ENCODE measurements at places on chromosomes 6 and 20.

DNA sequence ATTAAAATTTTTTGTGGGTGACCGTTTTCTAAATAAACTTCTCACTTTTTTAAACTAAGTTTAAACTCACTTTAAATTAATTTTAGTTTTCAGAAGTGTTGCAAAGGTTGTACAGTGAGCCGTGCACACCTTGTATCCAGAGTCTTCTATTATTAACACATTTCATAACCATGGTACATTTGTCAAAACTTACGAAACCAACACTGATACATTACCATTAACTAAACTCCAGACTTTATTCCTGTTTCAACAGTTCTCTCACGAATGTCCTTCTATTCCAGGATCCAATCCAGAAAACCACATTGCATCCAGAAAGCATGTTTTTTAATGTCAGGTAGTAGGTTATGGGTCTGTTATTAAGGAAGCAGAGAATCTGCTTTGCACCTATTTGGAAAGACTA lies 319.9 kb downstream of the CBLN4 start:
- no peak for DNase-seq

- DNase-seq, result peak; percentile 48
Observed at GRCh38 chr20:25867776-25868649, 171.4 kb upstream of the ZNF337 start.

DNA sequence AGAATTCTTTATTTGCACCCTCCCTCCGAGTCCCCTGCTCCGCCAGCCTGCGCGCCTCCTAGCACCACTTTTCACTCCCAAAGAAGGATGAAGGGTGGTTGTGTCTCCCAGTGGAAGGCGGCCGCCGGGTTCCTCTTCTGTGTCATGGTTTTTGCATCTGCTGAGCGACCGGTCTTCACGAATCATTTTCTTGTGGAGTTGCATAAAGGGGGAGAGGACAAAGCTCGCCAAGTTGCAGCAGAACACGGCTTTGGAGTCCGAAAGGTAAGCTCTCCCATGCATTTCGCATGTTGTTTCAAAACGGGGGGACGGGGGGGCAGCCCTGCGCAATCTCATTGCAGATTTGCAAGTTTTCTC lies 357 bp downstream of the PCSK2 start:
- DNase-seq, result no peak

GRCh38 chr6:168494726-168495125 lies 53.7 kb downstream of the SMOC2 start:
- no peak for DNase-seq

DNA sequence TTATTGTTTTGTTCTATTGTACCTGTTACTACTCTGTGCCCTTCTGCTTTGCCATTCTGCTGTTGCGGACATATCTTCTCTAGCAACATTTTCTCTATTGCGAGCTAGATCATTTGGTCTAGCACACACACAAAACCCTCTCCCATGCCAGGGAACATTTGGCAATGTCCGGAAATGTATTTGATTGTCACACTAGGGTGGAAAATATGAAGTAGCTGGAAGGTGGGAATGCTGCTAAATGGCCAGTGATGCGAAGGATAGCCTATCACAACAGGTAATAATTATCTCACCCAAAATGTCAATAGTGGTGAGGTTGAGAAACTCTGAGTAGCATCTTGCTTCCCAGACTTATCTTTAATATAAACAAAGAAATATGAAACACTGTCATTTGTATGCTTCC lies 331.9 kb downstream of the HTR1B start:
- DNase-seq, result no peak

DNA sequence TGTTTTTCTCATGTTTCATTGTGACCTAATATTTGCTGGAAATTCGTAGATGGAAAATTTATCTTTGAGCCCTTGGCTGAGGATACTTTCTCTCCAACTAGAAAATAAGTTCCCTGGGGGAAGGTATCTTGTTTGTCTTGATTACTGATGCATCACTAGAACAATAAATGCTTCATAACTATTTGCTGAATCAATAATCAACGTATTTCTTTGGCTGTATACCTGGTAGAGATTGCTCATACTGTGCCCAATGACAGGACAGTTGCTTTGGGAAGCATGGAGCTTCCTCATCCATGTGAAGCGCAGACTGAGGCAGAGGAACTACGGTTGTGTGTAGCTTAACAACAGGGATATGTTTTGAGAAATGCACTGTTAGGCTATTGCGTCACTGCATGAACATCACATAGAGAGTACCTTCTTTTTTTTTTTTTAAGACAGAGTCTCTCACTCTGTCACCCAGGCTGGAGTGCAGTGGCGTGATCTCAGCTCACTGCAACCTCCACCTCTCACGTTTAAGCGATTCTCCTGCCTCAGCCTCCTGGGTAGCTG lies 34.2 kb upstream of the RPN2 start:
- DNase-seq, result no peak

GRCh38 chr20:23344336-23344735 lies 6.3 kb upstream of the NXT1 start:
- DNase-seq, result no peak

DNA sequence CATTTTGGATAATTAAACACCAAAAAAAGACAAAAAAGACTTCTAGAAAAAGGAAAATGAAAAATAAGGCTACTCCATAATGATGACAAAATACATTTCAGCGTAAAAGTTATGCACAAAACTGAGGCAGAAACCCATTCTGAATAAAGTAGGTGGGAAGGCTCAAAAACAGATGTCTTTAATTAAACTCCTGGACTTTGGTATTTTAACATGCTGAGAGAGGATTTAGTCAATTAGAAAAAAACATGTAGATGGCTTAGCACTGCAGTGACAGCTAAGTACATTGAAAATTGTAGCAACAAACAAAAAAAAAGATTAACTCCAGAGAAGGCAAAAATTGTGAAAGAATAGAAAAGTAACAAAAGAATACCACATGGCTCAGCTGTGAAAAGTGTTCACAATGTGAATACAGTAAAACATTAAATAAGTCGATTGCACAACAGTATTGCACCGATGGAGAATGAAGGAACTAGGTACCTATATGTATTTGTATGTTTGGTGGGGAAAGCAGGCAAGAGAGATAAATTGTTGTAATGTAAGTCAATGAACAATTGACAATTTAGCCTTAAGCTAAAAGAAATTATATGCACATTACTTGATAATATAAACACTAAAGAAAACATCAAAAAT lies 59.5 kb downstream of the TBC1D32 start:
- no peak for DNase-seq

DNA sequence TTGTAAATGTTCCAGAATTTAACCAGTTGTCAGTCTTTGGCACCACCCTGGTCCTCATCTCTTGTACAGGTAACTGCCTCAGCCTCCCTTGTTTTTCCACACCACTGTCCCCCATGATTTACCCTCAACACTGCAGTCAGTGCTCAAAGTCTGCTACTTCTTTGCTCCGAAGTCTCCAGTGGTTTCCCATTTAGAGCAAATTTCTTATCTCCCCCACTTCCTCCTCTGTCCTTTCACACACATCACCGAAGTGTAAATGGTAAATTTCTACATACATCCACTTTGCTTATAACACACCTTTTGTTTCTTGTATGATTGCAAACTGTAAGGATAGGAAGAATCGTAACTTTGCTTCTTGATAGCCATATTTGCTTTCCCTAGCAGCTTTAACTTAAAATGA lies 115.3 kb downstream of the JARID2 start:
- no peak for DNase-seq

DNA sequence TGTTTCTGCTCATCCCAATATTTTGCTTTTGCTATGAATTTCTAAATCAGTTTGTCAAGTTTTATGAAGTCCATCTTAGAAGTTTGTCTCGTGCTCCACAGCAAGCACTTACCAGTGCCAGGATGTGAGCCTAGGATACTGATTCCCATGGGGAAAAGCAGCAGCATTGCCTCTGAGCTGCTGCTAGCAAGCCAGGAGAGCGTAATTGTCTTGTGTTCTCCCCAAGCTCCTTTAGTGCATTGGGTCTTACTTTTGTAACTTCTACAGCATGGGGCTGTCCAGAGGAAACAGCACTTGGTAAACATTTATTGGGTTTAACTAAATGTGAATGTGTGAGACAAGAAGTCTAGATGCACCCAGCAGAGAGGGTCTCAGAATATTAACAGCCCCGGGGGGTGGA lies 76.1 kb downstream of the RNF182 start:
- no peak for DNase-seq

DNA sequence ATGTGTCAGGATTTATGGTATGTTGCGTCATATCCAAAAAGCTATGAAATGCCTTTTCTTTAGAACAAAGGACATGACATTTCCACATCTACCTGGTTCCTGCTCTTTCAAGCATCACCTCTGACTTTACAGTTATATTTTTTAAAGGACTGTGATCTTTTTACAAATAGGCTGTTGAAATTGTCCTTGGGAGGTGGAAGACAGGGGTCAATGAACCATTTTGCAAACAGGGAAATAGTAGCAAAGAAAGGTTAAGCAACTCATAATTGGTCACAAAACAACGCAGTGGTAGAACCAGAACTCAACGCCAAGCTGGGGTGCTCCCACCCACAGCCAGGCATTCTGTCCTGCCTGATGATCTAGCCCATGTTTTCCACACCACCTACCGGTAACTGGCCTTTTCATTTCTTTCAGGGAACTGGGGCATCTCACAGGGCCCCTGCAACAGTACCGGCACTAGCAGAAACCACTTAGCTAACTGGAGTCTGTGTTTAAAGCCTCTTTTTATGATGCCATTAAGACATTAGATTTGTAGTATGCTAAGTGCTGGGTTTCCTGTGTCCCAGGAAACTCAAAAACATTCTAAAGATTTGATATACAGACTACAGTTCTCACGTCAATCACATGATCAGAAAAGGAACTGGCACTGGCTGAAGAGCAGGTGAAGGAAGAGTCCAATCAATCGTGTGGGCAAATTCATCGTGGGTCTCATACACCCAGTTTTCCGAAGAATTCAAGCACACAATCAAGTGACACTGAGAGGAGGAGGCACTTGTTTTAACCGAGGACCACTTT lies 13.9 kb downstream of the ZNF217 start:
- no peak for DNase-seq

GRCh38 chr6:31961616-31962015 lies 2.6 kb downstream of the SKIC2 start:
- DNase-seq, result no peak

GRCh38 chr6:108560463-108561308 lies at the start of gene FOXO3:
Gene FOXO3, plus strand, starts transcription at chr6:108560917. Its CDS starts 292 bp downstream, at chr6:108561209.
- peak; percentile 83 for DNase-seq

GRCh38 chr6:43058531-43058930 lies 703 bp downstream of the MRPL2 start:
- DNase-seq, result no peak

- DNase-seq, result no peak
Observed at GRCh38 chr6:42105156-42105648, 37.2 kb downstream of the C6orf132 start.

DNA sequence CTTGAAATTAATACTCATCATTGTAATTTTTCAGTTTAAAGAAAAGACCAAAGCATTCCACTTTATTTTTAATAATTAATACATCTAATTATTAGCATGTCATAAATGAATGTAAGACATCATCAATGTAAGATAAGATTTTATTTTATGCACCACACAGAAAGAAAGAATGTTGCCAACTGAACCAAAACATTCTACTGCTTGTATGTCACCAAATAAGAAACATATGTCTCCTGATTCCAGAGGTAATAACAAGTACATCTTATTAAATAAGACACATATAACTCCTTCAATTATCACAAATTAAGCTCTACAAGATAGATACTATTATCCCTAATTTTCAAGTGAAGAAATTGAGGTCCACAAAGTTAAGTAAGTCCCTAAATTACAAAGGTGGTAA lies 189.5 kb downstream of the GMDS start:
- DNase-seq, result no peak

- no peak for DNase-seq
Observed at GRCh38 chr6:151721146-151721545, 86.3 kb upstream of the ESR1 start.

GRCh38 chr6:53192682-53193188 lies 44.1 kb upstream of the GCM1 start:
- DNase-seq, result no peak

- DNase-seq, result no peak
Observed at GRCh38 chr6:131013495-131013894, 49.5 kb downstream of the EPB41L2 start.

DNA sequence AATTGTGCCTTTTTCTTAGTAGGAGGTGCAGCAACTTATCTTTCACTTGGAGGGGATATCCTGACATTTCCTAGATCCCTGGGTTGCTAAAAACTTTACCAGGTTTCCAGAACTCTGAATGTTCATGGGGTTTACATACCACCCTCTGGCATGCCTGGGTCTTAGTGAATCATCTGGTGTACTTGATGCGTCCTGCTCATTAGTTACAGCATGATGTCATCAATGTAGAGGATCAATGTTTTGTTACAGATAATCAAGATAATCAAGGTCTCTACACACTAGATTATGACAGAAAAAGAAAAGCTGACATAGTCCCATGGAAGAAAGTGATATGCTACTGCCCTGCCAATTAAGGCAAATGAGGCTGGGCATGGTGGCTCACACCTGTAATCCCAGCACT lies 27.0 kb downstream of the FITM2 start:
- no peak for DNase-seq

DNA sequence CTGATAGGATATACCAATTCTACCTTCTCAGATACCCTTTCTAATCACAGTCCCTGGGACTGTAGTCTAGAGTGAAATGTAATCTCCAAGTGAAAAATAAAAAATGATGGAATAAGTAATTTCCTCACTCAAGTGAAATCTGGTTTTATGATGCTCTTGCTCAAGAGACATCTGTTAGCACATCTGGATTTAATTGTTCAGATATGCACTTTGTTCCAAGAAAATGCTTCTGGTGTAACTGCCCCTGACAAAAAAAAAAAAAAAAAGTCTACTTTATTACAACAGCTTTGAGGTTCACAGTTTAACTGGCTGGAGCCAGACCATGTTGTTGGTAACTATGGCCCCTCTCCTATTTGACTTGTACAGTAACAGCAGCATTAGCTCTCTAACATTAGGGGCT lies 251.8 kb downstream of the BTBD9 start:
- no peak for DNase-seq

DNA sequence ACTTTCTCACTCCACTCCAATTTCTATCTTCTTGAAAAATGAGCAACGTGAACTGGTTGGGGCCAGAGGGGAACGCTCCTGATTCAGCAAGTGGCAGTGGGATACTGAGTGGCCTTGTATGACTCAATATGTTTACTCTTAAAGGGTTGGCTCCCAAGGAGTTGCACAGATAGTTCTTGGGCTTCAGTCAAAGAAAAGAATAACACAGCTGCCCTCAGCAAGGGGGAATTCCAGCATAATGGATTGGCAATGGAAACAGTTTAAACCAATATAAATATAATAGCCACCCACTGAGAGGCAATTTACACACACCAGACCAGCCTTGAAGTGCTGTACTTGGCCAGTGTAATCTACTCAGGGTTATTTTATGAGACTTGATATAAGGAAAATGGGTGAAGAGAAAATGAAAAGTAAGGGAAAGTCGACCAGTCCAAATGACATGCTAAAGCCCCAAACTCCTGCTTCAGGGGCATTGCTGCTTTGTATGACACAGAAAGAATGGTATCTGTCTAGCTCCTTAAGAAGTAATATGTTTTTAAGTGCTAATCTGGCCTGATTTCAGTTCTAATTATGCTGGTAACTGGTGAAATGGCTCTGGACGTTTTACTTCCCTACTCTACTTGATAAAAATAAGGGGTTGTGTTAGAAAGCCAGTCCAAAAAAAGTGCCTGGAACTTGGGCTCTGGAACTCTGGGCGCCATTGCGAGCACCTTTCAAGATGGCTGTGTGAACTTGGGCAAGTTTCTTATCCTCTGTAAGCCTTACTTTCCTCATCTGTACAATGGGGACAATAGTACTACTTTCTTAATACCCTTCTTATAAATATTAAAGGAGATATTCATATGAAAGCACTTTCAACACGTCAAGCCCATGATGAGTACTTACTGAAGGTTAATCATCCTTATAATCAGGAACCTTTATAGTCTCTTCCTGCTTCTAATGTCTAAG lies 712.9 kb upstream of the MAP3K7 start:
- no peak for DNase-seq

All from SHP77 (cell line).